OCI-M1 (cell line): ENCODE measurements at places on chromosomes 5 and 9.

DNA sequence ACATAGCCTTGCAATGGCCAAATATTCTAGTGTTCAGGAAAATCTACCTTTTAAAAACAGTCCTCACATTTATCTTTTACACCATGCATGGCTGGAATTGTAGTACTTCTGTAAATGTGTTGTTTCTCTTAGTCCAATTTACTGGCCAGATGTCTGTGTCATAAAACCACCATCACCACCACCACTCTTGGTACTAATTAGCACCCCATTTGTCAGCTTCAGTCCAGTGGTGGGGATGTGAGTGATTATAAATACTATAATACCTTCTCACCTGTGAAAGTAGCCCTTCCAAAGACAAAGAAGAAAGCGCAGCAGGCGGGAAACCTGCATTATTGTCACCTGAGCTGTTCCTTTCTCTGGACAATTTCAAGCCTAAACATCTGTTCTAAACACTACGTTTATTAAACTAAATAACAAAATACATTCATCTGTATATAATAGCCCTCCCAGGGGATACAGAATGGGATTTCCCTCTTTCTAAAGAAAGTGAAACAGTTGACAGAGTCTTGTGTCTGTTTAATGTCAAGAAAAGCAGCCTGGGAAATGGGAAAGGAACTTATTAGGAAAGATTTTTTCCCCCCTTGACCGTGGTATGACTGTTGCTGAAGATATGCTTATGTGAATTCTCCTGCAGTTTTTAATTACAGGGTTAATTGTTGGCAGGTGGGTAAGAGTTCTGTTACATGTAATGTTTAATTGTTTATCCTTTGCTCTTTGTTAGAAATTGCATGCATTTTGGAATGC, 144.5 kb upstream of the NUDT12 start:
- DNase-seq = no peak

DNA sequence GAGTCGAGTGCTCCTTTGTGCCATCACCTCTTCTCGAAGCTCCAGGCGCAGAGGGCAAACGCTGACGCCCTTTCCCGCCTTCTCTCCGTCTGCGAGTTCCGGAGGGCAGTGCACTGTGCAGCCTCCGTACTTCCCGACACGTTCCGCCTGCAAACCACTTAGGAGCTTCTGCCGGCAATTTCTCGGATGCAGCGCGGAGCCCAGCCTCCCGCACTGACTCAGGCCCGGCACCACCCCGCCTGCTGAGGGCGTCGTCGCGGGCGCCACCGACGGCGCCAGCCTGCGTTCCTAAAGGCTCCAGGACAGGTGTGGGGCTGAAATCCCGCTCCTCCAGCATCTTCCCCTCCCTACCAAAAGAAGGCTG, 9.3 kb upstream of the TRIM36 start:
- no peak for DNase-seq

GRCh38 chr9:78559449-78559885, 262.5 kb downstream of the PSAT1 start:
- DNase-seq = peak; percentile 61

- DNase-seq = peak; percentile 11
Measured at GRCh38 chr5:129110742-129111141, 16.2 kb downstream of the ISOC1 start.

DNA sequence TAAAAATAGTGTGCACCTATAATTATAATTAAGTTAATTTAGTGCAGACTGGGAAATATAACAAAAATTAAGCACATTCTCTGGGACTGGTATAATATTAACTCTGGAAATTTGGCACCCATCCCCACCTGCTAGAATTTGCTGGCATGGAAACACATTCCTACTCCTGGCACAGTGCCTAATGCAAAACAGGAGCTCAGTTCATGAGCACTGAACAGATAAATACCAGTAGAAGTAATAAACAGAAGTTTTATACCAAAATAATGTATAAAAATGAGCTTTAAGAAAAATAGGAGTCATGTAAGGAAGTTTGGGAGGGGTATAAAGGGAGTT, 23.7 kb upstream of the NPR3 start:
- DNase-seq = no peak

GRCh38 chr5:96809921-96810320, 2.2 kb upstream of the ERAP1 start:
- DNase-seq = no peak

- DNase-seq = no peak
Measured at GRCh38 chr5:125054146-125054545, 307.7 kb upstream of the ZNF608 start.

- no peak for DNase-seq
Measured at GRCh38 chr5:92741906-92742305, 839.1 kb downstream of the NR2F1-AS1 start.

DNA sequence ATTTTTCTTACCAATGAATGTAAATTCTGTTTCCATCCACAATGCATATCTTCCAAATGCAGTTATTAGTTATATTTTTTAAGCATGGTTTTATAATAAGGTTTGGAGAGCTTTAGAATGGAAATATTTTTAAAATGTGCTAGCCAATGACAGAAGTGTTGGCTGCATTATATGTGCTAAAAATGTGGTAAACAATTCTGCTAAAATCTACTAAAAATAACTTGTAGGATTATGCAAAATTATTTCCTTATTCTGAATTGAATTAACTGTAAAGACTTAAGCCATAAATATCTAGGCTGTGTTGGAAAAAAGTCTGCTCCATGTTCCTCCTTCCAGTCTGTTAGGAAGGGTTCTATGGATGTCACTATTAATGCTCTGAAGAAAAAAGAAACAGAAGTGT, 503.3 kb downstream of the PRR16 start:
- DNase-seq = no peak

DNA sequence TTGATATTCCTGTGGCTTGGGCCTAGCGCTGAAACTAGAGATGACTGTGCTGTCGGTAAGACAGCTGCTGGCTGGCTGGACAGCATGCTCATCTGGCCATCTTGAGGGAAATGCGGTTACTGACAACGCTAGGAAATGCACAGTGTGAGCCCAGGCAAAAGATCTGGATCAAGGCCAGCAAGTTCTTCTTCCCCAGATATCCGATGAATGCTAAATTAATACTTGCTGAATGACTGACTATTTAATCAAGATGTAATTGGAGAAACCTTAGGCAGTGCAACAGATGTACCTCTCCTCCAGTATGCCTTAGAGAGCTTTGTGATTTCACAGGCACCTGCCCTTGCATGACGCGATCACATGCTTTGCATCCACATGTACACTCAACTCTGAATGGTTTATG, 659.1 kb downstream of the EFNA5 start:
- no peak for DNase-seq

DNA sequence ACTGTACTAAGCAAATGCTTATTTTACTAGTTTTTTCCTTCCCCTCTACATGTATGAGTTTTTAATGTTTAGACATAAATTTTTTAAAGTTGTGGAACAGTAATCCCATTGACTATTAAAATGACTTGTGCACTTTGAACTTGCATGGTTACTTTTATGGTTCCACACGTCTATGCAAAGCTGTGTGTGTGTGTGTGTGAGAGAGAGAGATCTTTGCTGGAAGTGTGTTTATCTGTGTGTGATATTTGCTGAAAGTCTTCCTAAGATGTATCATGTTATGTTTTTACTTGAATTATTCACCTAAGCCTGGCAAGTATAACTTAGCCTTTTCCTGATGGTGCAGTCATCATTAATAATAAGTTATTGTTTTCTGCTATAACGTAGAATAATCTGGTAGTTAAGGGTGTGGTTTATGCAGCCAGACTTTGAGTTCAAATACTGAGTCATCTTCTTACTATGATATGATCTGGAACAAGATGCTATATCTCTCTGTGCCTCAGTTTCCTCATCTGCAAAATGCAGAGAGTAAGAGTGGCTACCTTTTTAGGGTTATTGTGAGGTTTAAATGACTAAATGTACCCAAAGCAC, 138.6 kb downstream of the SMARCA2 start:
- no peak for DNase-seq

DNA sequence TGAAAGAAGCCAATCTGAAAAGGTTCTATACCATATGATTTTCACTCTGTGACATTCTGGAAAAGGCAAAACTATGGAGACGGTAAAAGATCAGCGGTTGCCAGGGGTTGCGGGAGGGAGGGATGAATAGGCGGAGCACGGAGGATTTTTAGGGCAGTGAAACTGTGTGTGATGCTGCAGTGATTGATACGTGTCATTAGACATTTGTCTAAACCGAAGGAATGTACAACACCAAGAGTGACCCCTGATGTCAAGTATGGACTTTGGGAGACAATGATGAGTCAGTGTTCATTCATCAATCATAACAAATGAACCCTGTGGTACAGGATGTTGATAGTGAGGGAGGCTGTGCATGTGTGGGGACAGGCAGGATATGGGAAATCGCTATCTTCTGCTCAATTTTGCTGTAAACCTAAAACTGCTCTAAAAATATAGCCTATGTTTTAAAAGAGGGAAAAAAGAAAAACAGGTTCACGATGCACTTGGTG, 34.4 kb downstream of the ERGIC1 start:
- DNase-seq = peak; percentile 2

DNA sequence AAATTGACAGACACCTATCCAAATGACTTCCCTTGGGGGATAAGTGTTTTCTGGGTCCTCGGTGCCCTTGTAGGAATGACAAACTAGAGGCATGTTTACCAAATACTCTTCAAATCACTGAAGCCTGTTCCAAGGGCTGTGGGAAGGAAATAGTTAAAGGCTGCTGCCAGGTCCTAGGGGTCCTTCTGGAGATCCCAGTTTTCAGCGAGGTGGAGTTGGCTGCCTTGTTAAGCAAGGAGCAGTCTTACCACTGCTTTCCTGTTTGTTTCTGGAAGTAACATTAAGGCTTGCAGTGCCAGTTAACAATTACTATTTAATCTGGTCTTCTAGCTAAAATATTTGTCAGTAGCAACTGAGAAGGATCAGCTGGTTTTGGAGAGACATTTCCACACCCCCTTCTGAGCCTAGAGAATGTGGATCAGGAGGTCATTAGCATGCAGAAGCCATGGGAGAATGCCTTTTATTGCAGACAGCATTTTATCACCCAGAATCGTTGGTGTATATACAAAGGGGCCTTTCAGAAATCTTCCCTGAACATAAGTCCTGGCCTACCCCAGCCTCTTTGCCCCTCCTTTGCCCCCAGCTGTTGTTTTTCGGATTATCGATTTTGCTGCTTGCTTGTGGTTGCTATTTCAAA, 238.8 kb downstream of the DMAC1 start:
- no peak for DNase-seq

- DNase-seq = no peak
Measured at GRCh38 chr5:32419791-32420190, 24.7 kb downstream of the ZFR start.

DNA sequence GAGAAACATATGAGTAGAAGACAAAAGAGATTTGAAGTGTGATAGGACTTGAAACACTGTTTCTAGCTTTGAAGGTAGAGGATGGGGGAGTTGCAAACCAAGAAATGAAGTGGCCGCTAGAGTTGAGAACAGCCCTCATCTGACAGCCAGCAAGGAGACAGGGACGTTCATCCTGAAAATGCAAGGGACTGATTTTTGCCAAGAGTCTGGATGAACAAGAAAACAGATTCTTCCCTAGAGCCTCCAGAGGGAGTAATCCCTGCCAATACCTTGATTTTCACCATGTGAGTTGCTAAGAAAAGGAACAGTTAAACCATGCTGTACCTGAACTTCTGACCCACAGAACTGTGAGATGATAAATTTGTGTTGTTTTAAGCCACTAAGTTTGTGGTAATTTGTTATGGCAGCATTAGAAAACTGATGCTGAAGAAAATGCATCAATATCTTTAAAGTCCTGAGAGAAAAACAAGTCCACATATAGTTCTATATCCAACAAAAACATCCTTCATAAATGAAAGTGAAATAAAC, 154.0 kb upstream of the ADAMTSL1 start:
- no peak for DNase-seq

GRCh38 chr9:34139477-34140146, 13.1 kb upstream of the DCAF12 start:
- DNase-seq = peak; percentile 86

- DNase-seq = no peak
Measured at GRCh38 chr9:113593682-113594281, 130.3 kb downstream of the RGS3 start.

DNA sequence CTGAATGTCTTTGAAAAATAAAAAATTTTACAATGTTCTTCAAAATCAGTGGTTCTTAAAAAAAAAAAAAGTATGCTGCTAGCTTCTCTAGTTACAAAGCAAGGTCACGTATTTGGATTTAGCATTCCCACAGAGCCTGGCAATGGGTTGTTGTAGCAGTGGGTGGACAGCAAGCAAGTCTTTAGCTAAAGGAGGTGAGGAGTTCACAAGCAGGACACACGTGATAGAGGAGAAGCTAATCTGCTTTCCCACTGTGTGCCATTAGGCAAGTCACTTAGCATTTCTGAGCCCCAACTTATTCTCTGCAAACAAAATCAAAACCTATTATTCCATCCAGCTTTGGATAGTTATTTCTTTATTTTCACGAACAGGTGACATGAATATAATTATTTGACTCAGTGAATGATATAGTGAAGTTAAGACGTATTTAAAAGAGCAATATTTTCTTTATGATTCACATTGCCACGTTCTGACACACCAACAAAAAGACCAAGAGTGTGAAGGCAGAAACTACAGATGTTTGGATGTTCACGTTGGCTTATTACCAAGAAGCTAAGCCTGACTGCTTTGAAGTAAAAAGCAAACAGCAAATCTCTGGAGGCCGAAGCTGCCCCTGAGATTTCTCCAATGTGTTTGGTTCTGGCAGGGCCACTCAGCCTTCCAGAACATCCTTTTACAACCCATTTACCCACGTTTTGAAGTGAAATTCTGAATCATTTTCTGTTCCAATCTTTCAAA, 612.1 kb upstream of the CDH6 start:
- DNase-seq = no peak

DNA sequence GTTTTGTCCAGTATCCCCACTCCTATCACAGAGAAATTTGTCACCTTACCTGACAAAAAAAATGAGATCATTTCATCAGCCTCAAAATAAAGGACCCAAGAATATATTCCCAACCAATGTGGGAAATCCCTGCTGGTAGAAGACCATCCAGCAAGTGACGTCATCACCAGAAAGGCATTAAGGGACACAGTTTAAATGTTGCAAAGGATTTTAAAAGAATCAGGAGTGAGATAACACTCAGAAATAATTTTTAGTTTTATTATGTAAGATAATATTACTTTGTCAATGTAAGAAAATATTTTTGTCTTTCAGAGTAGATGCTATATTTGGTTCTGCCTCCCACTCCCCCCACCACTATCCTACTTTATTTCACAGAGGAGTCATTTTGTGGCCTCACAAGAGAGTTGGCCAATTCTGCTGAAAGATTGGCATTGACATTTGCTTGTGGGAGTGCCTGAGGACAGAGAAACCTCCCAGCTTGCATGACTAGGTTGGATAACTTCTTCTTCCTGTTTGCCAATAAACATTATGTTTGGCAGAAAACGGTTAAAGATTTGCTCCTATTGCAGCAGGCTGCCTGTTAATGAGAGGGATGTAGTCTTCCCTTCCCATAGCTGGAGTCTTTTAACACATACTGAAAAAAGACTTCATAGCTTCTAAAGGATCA, 288.6 kb upstream of the DAB2 start:
- DNase-seq = peak; percentile 74
